ENCODE measurements at places on chromosomes 7 and 10.

DNA sequence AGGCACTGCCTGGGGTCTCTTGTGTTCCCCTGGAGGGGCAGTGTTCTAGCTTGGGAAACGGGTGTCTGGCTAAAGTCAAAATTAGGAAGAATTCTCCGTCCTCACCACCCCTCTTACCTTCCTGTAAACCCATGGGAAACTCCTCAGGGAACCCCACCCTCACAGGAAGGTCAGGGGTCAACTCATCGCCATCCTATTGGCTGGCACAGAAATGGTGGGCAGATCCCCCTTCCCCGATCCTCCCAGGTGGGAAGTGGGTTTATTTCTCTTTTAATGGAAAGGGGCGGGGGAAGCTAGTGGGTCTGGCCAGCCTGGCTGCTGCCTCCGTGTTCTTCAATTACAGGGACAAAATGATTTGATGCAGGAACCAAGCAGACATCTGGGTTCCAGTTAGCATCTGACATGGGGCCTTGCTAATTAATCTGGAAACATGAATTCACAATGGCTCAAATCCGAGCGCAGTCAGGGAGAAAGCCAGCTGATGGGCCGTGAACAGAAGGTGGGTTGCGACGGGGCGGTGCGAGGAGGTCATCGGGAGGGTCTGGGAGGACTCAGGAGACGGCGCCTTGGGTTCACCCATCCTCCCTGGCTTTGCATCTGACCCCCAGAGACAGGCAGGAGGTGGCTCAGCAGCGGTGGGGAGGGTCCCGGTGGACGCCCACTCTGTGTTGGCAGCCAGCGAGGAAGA lies 66.6 kb downstream of the SLIT1 start:
- DNase-seq: no peak

DNA sequence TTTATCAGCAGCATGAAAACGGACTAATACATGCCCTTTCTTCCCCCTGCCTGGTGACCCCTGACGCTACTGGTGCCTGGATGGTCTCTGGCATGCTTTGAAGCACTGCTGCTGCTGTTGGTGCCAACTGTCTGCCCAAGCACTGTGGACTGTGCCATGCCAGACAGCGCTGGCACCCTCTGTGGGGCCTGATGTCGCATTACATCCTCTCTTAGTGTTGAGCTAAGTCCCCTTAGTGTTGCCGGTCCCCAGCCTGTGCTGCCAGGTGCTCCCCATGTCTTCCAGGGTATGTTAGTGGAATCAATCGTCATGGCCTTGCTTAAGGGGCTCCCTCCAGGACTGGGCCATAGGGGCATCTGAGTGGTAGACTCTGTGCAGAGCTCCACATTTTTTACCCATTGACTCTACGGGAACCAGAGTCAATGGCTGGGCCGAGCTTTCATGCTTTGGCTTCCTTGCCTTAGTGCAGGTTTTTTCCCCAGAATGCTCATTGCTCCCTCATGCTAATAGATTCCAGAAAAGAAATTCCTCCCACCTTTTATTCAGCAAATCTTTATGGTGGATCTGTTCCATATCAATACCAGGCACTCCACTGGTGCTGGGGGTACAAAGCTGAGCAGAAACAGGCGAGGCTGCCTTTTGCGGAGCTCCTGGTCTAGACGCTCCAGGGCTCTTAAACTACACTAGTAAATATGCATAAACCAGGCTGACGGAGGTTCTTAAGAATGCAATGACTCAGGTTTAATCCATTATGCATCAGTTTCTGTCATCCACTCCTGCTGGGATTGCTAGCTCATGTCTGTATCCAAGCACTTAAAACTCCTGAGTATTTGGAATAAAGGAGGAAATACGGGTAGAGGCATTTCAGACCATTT lies 21.8 kb upstream of the MRC1 start:
- DNase-seq: no peak

- DNase-seq: no peak
Measured at GRCh38 chr10:119340893-119341458, 133.6 kb downstream of the GRK5 start.

DNA sequence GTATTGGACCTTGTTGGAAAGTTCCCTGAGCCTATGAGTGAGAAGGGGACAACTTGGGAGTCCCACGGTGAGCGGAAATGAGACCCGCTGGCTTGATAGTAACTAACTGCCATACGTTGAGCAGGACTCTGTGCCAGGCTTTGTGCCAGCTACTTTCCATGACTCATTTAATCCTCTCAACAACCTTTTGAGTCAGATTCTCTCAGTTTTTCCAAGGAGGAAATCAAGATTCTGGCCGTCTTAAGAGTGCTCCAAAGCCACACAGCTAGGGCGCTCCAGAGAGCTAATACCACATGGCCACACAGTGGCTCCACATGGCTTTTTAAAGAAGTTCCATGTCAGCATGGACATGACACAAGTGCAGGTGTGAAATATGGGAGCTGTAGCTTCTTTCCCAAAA lies 55.7 kb downstream of the NOD1 start:
- DNase-seq: no peak

GRCh38 chr7:96605045-96605716 lies 104.5 kb downstream of the SEM1 start:
- DNase-seq: no peak

DNA sequence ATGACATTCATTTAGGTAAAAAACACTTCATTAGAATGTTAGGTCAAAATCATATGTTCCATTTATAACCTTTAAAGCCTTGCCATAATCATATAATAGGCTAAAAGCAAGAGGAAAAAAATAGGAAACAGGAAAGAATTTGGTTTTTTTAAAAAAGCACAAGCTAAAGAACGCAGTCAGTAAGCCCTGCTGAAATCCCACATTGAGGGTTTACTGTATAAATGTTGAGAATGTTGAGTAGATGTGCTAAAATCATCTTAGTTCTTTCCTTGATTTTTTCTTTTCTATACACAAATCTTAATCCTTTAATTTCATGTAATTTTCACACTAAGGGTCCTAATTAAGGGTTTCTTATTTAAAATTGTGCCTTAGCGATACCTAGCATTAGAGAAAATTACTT lies 133.0 kb downstream of the TSPAN12 start:
- no peak for DNase-seq

GRCh38 chr10:76879116-76879913 lies 758.3 kb downstream of the KCNMA1 start:
- no peak for DNase-seq

- DNase-seq: no peak
Measured at GRCh38 chr7:6520163-6520981, 30.9 kb downstream of the GRID2IP start.

GRCh38 chr10:77970869-77971803 lies 44.6 kb upstream of the DLG5 start:
- no peak for DNase-seq

DNA sequence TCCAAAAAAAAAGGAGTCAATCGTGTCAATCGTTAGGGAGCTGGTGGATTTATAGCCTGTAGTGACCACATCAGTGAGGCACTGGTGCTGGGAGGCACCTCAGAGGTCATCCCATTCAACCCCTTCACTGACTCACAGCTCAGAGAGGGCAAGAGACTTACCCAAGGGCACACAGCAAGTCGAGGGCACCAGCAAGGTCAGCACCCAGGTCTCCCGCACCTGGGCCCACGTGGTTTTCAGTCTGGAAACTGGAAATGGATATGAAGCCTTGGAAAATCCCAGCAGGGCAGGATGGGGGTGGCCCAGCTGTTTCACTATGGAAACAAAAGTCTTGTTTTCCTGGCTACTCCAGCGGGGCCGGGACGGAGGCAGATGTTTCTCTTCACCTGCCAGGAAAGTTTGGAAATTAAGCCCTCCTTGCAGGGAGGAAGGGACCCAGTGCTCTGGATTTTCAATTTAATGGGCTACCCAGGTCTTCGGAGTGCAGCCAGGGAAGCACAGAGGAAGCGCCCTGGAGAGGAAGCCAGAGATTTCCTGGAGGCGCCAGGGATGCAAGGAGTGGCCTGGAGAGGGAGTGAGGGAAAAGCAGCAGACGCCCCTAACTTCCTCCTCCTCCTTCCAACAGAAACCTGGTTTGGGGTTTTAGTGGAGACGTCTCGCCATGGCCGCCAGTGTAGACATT lies 157.2 kb upstream of the TNRC18 start:
- DNase-seq: no peak

GRCh38 chr7:157565981-157566630 lies 229.3 kb downstream of the DNAJB6 start:
- no peak for DNase-seq

DNA sequence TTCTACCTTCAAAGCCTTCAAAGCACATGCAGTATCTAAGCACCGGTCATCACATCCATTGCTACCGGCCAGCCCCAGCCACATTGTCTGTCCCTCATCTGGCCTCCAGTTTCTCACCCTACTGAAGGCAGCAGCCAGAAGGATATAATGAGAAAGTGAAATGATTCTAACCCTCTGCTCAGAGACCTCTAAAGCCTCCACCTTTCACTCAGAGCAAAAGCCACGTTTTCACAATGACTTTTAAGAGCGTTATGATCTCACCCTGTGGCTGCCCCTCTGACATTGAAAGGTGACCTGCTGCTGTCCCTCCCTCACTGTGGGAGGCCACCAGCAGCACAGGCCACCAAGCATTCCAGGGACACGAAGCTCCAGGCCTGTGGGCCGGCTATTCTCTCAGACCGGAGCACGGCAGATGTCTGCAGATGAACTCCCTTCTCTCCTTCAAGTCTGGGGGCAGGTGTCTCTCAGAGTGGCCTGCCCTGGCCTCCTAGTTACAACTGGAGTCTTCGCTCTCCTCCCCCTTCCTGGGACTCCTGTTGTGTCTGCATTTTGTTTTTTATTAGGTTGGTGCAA lies 94.9 kb upstream of the EEPD1 start:
- DNase-seq: no peak

DNA sequence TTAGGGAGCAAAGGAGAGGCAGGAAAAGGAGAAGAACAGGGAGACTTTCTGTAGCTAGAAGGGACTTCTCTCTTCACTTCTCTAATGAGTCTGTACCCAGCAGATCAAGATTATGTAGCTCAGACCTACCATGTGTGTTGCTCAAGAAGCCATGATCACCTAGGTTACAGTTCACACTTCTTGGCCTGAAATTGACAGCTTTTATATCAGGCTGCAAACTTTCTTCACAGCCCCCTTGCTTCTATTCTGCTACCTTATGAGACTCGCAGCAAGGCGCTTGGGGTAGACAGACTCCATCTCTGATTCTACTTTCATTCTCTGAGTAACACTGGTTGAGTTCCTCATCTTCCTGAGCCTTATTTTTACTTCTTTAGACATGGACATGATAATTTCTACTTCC lies 19.6 kb upstream of the GIMAP2 start:
- no peak for DNase-seq

DNA sequence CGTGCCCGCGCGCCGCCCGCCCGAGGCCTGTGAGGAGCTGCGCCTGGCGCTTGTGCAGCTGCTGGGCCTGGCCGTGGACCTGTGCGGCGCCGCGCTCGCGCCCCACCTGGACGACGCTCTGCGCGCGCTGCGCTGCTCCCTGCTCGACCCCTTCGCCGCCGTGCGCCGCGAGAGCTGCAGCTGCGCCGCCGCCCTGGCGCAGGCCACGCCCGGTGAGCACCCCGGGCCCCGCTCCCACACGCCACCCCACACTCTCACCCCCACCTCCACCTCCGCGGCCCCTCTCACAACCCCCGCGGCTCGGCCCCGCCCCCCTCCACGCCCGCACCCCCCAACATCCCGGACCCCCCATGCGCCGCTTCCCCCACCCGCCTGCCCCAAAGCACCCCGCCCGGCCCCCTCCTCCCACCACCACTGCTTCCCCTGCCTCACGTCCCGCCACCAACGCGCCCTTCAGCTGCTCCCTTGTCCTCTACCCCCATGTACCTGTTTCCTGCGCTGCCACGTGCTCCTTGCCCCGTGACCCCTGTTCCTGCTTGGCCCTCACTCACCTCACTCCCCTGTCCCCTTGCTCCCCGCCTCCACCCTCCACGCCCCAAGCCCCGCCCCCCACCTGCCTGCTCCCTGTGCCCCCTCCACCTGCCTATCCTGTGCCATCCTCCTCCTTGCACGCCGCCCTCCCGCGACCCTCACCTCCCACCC lies at the start of gene PRKAR1B:
Gene PRKAR1B (minus strand): TSS at position 178 of the 702 bp plus-strand sequence. CDS start 15,776 bp downstream, outside the sequence.
- DNase-seq: no peak

GRCh38 chr7:127848241-127848640 lies 183.0 kb downstream of the LRRC4 start:
- no peak for DNase-seq

- DNase-seq: no peak
Measured at GRCh38 chr10:28774051-28774995, 97.0 kb downstream of the BAMBI start.

DNA sequence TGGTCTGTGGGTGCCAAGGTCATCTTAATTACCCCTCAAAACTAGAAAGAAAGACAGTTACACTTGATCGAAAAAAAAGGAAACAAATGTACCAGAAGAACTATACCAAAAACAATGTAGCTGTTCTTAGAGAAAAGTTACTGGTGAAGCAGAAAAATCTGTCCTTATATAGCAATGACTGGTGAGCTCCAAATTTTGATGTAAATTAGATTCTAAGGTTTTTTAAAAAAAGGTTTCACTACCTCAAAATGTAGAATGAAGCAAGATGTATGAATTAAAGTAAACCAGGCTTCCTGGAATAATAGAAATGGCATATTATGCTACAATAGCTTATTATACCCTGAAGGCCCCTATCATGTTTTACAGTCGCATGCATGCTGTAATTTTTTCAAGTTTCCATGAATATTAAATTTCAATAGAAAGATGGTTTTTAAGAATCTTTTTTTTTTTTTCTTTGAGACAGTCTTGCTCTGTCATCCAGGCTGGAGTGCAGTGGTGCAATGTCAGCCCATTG lies 28.4 kb upstream of the FKBP9 start:
- no peak for DNase-seq

DNA sequence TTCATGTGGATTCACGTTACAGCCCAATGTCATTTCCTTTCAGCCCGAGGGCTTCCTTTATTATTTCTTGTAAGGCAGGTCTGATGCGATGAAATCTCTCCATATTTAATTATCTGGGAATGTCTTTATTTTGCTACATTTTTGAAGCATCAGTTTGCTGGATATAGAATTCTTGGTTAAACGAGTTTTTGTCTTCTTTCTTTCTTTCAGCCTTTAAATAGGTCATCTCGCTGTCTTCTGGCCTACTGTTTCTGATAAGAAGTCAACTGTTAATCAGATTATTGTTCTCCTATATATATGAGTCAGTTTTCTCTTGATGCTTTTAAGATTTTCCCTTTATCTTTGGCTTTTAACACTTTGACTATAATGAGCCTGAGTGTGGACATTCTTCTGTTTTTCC lies 184.7 kb downstream of the TMEM178B start:
- no peak for DNase-seq

GRCh38 chr10:33967606-33968120 lies 633.2 kb upstream of the NRP1 start:
- DNase-seq: no peak

GRCh38 chr10:90642136-90642535 lies 215.7 kb downstream of the HTR7 start:
- DNase-seq: no peak

GRCh38 chr7:132592936-132593335 lies 16.7 kb upstream of the PLXNA4 start:
- no peak for DNase-seq

GRCh38 chr7:66033471-66034385 lies 41.9 kb upstream of the ASL start:
- no peak for DNase-seq

- no peak for DNase-seq
Measured at GRCh38 chr10:78471326-78471722, 437.7 kb downstream of the RPS24 start.

All from mesothelial cell of epicardium (in vitro differentiated cells).